Activated effector memory CD4-positive, alpha-beta T cell treated with anti-CD3 and anti-CD28 coated beads, Interleukin-2, amount 50 U/mL, for 16 hours (primary cell): ENCODE measurements at places on chromosomes 1 and 21.
A peak's percentile ranks its signal among the peaks of the same experiment; 100 is the strongest.

DNA sequence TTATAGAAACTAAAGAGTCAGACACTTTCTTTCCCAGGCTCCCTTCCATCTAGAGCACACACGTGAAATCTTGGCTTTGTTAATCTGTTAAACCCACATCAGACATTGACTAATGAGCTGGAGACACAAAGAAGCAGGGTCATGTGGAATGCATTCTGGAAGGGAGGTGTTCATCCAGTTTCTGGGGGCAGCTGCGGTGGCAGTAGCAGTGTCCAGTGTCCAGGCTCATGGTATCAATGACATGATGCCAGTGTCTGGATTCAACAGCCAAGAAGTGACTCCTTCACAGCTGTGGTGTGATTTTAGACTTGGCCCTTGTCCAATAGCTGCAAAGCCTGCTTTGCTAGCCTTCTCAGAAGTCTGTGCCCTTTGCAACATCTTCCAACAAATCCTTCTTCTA lies 95.2 kb downstream of the NTPCR start:
- DNase-seq, result no peak

GRCh38 chr1:202029171-202029665 lies 18.8 kb downstream of the ELF3 start:
- no peak for DNase-seq

DNA sequence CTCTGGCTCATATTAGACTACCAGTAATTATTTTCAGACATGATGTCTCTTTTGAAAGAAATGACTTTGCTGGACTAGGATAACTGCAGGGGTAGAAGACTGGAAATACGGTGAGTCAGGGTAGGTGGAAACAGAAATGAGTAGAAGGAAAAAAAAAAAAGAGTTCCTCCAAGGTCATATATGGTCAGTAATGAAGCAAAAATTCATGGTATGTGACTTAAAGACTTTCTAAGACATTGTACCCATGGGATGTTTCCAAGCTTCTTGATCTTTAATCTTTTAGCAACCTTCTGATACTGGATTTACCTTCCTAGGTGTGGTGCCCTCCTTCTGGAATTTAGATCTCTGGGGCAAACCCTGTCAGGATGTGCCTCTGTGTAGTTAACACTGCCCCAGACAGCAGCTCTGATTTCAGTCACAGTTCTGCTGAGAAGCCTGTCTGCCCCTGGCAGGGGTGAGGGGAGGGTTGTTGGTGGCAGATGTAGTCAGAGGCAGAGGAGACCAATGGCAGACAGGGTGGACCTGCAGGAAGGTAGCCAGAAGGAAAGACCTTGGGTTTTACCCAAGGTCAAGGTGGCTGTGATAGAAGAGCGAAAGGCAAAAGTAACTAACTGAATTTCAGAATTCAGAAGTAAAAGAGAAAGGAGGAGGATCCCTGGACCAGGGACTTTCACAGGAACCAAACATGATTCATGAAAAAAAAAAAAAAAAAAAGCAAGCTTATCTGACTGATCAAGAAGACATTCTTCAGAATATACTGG lies 44.1 kb upstream of the BCL10 start:
- DNase-seq, result no peak

DNA sequence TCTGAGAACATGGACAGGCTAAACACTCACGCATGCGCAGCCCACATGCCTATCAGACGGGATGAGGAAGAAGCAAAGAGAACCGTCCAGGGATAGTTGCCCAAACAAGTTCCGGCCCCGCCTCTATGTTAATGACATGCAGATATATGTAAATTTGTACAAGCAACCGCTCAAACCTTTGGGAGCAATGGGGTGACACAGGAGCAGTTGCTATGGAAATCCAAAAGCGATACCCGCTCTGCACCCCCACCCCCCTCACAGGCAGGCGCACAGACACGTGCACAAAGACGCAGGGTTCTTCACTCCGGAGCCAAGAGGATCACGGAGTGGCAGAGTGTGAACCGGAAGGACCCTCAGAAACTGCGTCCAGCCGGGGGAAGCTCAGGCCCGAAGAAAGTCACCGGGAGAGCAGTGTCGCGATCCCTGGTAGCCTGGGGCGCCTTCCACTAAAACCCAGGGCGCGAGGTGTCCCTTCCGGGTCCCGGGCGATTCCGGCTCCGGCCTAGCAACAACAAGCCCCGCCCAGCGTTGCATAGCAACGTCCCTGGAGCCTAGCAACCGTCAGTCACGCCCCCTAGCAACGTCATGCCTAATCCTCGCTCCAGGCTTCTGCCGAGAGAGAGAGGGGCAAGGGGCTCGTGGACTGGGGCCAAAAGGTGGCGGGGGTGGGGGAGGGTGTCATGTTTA lies 24.1 kb upstream of the ADGRB2 start:
- peak; percentile 95 for DNase-seq

DNA sequence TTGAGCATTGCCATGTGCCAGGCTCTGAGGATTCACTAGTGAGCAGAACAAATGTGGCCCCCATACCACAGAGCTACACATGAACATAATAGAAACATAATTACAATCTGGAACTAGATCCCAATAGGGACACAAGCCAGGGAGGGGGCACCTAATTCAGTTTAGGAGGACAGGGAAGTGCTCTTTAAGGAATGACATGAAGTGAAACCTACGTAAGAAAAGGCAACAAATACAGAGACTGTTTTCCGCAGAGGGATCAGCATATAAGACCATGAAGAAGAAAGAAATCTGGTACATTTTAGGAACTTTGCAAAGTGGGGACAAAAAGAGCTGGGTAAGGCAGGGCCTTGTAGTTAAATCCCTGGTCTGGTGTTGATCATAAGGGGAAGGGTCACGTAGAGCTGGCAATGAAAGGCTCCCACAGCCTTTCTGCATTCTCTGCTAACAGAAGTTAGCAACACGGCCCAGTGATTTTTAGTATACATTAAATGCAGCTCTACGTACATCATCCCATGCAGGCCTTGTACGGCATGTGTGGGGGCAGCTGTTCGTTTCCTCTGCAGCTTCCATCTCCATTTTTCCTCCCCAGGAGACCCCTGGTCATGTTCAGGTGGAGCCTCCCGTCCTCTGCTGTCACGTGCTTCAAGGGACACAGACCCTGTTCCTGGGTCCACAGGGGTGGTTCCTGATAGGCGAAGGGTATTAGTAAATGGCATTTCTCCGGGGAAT lies 26.8 kb upstream of the SLC30A1 start:
- DNase-seq, result no peak

- no peak for DNase-seq
Measured at GRCh38 chr1:6178751-6179563, 1.2 kb downstream of the CHD5 start.

DNA sequence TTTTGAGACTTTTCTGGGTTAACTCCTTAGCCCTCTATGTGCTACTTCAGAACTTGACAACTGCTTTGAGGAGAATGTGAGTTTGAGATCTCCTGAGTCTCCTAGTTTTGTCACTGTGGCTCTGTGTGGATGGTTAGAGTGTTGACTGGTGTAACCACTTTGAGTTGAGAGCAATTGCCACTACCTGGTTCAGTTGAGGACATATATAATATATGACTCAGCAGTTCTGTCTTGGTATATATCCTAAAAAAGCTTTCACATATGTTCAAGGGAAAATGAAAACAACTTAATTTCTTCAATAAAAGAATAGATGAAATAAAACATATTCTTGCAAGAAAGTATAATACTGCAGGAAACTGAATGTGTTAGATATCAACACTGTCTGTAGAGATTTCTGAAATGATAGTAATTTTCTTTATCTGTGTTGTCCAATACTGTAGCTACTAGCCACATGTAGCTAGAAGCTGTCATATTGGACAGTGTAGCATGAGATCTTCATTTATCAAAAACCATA lies 96.7 kb upstream of the QSOX1 start:
- DNase-seq, result no peak

GRCh38 chr1:157390651-157391050 lies 161.7 kb downstream of the FCRL5 start:
- no peak for DNase-seq

- DNase-seq, result no peak
Measured at GRCh38 chr1:193085263-193085662, 20.0 kb downstream of the GLRX2 start.

GRCh38 chr1:101164776-101165175 lies 72.0 kb upstream of the S1PR1 start:
- no peak for DNase-seq

GRCh38 chr21:42400525-42400924 lies 3.2 kb upstream of the UBASH3A start:
- peak; percentile 67 for DNase-seq

DNA sequence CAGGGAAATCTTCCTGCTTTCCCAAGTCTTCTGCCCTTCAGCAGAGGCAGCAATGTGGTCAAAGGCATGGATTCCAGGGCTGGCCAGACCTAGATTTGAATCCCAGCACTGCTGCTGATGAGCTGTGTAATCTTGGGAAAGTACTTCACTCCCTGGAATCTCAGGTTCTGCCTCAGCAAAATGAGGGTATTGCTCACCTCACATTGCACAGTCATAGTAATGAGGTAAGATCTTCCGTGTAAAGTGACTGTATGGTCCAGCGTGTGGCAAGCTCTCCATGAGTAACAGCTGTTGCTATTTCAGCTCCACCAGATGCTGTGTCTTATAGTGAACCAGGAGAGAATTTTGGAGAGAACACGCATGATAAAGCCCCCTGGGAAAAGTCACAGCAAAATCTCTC lies 56.1 kb upstream of the F3 start:
- DNase-seq, result no peak

DNA sequence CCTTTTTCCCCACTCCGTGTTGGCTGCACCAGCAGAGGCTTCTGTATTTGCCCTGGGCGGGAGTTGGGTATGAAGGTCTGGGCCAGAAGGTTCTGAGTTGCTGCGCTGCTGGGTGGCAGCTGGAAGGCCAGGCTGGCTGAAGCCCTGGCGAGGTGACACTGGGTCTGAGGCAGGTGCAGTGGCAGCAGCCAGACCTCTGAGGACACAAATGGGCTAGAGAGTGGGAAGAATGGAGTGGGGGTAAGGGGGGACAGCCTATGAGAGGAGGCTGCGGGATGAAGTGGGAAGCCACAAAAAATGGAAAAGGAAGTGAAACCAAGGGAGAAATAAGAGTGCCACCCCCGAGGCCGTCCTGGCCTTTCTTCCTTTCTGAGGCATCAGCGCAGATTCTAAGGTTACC lies 53.2 kb downstream of the STX6 start:
- DNase-seq, result no peak

GRCh38 chr1:22387919-22388580 lies 63.6 kb upstream of the ZBTB40 start:
- DNase-seq, result no peak

- DNase-seq, result no peak
Measured at GRCh38 chr1:115660151-115660550, 18.4 kb downstream of the VANGL1 start.

DNA sequence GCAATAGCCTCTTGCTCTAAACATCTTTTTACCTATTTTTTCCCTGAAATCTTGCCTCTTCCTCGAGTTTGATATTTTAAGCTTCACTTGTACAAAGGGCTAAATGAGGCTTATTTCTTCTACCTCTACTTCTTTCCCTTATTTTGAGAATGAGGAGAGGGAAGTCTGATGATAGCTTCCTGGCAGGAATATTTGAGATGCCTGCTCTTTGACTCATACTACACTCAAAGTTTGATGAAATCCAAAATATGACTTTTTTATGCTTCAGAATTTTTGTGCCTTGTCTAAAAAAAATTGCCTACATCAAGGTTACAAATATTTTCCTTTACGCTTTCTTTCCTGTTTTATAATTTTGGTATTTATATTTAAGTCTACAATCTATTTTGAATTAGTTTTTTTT lies 624.4 kb upstream of the PLXNA2 start:
- no peak for DNase-seq

DNA sequence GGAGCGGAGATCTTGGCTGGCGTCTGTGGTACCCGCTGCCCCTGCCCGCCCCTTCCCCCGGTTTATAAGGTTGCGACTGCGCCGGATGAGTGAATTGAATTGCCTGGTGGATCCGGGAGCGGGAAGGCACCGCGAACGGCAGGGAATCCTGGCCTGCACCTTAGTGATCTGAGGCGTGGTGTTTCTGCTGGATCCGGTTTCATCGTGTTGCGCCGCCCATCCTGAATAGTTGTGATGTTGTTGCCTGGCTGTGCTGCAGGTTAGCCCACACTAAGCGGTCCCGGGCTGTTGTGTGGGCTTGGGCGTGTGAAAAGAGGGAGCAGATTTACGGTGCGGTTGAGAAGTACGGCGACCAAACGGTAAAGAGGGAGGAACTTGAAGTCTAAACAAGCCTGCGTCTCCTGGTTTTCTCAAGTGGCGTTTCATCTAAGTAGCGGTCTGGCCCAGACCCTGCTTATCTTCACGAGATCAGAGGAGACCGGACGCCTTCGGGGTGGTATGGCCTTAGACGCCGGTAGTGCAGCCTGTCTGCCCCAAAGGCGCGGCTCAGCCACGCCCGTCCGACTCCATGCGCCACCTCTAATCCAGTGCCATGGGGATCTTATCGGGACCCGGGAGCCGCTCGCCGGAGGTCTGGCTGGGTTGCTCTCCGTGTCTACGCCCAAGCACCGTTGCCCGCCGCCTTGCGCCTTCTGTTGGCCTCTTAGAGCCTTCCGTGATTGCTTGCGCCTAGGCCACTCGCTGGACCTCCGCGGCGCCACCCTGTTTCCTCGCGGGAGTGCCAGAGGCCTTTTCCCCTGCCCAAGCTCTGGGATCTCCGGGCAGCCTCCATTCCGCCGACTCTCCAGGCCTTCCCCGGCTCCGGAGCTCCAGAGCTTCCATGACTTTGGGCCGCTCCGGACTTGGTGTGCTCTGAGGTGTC lies 87.5 kb upstream of the RHOU start:
- DNase-seq, result peak; percentile 66

- no peak for DNase-seq
Measured at GRCh38 chr1:65525266-65526048, 105.0 kb downstream of the LEPR start.

- DNase-seq, result no peak
Measured at GRCh38 chr1:53656747-53657530, 82.0 kb downstream of the GLIS1 start.

GRCh38 chr21:31181082-31181750 lies 142.9 kb upstream of the KRTAP19-8 start:
- peak; percentile 75 for DNase-seq

GRCh38 chr1:51605961-51606723 lies 10.8 kb upstream of the OSBPL9 start:
- DNase-seq, result no peak

DNA sequence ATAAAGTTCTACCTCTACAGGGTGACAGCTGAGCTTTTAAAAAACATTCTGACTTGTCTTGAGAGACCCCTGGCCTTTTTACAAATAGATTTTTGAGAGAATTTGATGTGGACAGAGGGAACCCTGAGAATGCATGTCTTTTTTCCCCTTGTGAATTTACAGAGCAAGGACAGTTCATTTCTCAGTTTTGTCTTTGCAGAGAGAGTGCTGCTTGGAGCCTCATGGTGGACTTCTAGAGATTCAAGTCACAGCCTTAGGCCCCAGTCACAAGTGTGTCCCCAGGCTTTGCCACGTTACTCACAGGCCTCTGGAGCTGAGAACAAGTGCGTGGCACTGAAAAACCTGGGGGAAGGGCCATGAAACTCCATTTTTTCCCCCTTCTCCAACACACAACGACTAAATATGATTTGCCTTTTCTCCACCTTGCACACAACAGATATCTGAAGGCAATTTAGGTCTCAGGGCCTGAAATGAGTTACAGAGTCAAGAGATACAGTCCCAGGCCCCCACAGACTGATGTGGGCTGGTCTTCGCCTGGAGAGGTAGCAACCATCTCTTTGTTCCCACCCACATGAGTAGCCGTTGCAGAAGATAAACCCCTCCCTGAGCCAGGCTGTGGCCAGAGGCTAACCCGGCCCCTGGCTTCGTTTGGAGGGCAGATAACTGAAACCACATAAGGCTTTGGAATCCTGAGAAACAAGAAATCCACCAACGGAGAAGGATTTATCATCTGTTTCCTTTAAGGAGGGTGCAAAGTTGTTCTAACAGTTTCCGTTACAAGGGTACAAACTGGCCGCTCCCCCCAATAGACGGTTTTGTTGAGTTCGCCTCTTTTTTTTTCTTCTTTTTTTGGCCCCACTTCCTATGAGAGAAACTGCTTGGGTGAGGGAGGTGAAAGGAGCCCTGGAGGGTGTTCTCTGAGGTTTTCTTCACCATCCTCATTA lies 1.0 kb upstream of the PIGV start:
- DNase-seq, result peak; percentile 71
